ENCODE measurements at places on chromosomes 2 and 18.

- no peak for DNase-seq
These were observed 323.4 kb upstream of the THUMPD2 start for GRCh38 chr2:40102447-40102846.

DNA sequence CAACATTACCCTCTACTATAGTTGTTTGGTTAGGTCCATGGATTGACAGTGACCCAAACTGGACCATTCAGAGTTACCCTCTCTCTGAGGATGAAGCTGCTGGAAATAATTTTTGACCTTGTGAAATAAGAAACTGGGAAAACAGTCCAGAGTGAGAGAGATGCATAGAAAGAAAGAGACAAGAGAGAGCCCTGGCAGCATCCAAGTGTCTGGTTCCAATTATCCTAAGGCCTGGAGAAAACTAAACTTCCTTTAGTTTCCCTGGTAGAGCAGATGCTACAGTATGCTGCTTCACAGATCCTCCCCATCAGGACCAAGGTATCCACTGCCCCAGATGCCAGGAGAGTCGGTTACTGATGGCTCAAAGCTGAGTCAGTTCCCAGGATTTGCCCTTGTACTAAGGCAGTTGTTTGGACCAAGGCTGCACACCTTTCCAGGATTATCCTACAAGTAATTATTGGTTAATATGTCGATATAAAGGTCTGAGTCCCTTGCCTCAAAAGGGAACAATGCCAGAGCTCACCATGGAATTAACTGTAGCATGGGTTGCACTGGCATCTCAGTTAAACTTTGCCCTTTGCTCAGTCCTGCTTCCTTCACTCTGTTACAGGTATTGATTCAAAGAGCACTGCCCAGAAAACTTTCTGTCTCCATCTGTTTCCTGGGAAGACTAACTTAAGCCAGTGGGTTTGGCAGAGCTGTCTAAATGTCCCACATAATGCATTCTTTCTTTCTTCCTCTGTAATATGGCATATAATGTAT, 14.6 kb upstream of the CHN1 start:
- DNase-seq = no peak

- DNase-seq = no peak
These were observed 5.0 kb downstream of the SP9 start for GRCh38 chr2:174339561-174340399.

GRCh38 chr2:101430156-101430555, 42.9 kb upstream of the CREG2 start:
- DNase-seq = no peak

DNA sequence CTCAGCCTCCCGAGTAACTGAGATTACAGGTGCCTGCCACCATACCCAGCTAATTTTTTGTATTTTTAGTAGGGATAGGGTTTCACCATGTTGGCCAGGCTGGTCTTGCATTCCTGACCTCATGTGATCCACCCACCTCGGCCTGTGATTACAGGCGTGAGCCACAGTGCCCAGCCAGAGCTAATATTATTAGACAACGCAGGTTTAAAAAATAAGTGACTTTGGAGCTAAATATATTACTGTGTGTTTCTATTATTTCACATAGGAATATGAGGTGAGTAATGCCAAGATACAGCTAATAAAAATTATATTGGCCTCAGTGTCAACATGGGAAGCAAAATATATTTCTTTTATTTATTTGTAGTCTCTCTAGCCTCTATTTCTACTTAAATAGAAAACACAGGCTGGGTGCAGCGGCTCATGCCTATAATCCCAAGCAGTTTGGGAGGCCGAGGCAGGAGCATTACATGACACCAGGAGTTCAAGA, 120.2 kb downstream of the C2orf74 start:
- no peak for DNase-seq

GRCh38 chr2:168550670-168551069, 94.6 kb downstream of the CERS6 start:
- no peak for DNase-seq

GRCh38 chr18:12255626-12256026, 1.5 kb downstream of the CIDEA start:
- no peak for DNase-seq

DNA sequence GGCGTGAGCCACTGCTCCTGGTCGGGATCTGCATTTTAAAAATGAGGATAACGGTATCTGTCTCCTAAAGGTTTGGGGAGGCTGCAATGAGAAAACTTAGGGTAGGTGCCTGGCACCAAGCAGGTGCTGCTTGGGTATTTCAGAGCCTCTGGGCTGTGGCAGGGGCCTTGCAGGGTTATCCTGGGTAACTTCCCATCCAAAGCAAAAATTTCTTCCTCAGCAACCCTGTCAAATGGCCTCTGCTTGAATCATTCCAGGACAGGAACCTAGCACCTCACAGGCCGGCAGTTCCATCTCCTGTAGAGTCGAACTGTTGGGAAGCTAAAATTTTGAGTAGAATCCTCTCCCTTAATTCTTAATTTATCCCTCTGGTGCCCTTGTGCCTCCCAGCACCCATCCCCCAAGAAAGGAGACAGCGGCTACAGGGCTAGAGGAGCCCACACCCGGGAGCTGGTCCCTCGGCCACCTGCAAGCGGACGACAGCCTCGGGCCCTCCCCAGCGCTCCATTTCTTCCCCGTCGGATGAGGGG, 868 bp downstream of the CGREF1 start:
- DNase-seq = no peak

GRCh38 chr2:240525802-240526201, 32.0 kb downstream of the ANKMY1 start:
- DNase-seq = no peak

- DNase-seq = no peak
These were observed 95.9 kb upstream of the DLGAP1 start for GRCh38 chr18:4551001-4551360.

DNA sequence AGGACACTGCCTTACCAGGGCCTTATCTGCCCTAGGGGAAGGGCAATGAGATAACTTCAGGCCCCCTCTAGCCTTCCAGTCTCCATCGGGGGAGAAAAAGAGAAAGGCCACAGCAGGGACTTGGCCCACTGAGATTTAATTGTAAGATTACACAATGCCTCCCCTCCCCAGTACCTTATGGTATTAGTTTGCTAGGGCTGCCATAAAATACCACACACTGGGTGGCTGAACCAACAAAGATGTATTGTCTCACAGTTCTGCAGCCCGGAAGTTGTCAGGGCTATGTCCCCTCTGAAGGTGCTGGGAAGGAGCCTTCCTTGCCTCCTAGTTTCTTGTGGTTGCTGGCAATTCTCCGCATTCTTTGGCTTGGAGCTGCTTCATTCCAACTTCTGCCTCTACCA, 34.8 kb upstream of the SPATA3 start:
- no peak for DNase-seq

- no peak for DNase-seq
These were observed 165.9 kb upstream of the ID2 start for GRCh38 chr2:8515864-8516533.

GRCh38 chr2:131010566-131010965, 82.7 kb downstream of the FAM168B start:
- no peak for DNase-seq

DNA sequence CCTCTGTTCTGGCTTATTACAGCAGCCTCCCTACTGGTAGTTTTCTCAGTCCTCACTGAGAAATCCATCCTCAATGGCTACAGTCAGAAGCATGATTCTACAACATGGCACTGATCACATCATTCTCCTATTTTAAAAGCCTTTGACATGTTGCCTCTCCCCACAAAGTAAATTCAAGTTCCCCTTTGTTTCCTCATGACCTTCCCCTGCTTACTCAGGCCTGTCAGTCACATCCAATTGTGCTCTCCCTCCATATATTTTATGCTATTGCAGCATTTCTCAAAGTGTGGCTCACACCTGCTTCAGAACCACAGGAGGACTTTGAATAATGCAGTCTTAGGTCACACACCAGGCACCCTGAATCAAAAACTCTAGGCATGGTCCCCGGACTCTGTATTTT, 124.6 kb downstream of the SPOPL start:
- DNase-seq = no peak

- DNase-seq = no peak
These were observed 175.5 kb downstream of the SETBP1 start for GRCh38 chr18:44856157-44856556.

DNA sequence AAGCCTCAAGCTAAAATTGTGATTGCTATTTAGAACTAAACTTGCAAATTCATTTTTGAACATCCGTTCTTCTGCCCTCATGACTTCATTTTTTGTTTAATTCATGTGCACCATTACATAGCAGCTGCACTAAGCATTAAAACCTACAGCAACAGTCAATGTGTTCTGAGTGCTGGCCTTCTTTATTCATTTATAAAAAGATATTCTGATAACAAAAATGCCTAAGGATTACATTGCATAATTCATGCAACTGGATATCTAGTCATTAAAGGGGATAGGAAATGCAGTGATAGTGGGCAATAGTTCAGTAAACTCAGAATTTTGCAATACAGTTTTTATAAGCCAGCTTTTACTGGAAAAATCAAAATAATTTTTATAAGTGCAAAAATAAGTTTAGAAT, 294.4 kb upstream of the EPC2 start:
- DNase-seq = no peak

DNA sequence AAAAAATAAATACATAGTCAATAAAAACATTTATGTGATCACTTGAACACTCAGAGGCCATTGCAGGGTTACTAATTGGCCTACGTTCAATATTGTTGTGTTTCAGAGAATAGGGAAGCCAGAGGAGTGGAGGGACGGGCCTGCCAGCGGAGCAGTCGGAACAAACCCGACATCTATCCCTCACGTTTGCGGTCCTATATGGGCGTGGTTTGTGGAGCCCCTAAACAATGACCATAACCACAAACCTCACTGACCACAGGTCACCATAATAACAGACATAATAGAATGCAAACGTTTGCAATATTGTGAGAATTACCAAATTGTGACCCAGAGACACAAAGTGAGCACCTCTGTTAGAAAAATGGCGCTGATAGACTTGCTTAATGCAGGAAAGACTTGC, 19.5 kb upstream of the ZNF516 start:
- DNase-seq = no peak

DNA sequence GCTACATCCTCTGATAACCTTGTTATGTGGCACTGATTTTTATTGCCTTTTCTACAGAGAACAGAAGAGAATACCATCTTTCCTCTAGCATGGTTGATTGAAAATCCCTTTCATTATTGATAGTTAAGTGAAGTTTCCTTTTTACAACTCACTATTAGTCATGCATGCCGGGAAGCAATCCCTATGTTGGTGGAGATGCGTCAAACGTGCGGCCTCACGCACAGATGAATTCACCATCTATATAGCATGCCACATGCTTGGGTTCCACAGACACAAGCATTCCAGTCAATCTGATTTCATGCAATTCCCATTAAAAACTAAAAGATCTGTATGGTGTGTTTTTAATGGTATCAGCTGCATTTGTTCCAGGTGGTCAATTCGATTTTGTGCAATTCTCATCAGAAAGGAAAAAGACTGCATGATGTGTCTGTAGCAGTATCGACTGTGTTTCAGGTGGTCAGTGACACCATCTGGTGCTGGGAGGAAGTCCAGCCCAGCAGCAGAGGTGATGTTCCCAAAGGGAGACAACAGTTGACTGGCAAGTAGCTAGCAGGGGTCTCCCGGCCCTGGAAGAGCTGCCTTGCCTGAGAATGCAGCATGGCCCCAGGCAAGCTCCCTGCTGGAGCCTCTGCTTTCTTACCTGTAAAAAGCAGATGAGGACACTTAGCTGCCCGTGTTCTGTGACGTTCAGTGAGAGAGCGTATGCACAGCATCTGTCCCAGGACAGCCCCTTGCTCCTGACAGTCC, 151.3 kb upstream of the NCK2 start:
- DNase-seq = no peak

DNA sequence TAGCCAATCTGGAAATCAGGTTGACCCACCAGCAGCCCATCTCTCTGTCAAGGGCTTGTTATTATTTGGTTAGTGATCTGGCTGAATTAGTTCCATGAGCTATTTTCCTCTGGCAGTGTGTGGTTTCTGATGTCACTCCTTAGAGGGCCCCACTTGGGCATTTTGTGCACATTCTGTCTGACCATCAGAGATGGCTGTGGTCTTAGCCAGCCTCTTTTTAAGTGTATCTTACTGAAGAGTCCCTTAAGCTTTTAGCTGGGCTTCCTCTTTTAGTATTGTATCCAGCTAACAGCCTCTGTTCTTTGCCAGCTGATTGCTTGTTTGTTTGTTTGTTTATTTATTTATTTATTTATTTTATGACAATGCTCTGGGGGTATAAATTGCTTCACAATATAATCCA, 951.1 kb upstream of the CNTNAP5 start:
- DNase-seq = no peak

- no peak for DNase-seq
These were observed 10.7 kb upstream of the MRO start for GRCh38 chr18:50830544-50830943.

GRCh38 chr2:11481789-11482472, 16.0 kb upstream of the E2F6 start:
- no peak for DNase-seq

DNA sequence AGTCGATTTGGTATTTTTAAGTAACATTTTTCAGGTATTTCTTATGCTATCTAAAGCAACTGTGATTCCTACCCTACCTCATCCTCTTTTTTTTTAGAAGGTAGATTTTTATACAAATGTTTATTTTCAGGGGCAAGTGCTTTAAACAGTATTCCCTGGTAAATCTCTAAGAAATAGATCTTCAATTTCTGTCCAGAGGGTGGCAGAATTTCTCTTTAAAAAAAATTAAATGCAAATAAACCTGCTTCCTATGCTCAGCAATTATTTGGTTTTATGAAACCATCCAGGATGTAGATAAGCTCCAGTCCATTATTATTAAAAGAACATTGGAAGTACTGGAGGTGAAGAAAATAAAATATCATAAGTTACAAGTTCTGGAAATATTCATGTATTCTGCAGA, 191.9 kb downstream of the MYO3B start:
- no peak for DNase-seq

DNA sequence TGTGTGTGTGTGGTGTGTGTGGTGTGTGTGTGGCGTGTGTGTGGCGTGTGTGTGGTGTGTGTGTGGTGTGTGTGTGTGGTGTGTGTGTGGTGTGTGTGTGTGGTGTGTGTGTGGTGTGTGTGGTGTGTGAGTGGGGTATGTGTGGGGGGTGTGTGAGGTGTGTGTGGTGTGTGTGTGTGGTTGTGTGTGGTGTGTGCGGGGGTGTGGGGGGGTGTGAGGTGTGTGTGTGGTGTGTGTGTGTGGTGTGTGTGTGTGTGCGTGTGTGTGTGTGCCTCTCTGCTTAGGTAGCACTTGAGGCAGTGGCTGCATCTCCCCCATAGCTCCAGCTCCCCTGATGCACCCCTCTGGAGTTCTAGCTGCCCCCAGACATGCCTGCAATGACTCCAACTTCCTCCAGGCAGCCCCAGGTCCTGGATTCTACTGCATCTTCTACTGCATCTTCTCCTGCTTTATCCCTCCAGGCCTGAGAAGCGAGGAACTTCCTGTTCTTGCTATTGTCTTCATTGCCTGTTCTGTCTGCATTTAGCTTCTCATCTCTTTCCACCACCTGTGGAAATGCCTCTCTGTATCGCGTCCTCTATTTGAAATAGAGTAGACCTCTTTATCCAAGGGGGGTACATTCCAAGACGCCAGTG, 22.2 kb upstream of the MLPH start:
- no peak for DNase-seq
